ENCODE measurements at places on chromosomes 12 and 14.

DNA sequence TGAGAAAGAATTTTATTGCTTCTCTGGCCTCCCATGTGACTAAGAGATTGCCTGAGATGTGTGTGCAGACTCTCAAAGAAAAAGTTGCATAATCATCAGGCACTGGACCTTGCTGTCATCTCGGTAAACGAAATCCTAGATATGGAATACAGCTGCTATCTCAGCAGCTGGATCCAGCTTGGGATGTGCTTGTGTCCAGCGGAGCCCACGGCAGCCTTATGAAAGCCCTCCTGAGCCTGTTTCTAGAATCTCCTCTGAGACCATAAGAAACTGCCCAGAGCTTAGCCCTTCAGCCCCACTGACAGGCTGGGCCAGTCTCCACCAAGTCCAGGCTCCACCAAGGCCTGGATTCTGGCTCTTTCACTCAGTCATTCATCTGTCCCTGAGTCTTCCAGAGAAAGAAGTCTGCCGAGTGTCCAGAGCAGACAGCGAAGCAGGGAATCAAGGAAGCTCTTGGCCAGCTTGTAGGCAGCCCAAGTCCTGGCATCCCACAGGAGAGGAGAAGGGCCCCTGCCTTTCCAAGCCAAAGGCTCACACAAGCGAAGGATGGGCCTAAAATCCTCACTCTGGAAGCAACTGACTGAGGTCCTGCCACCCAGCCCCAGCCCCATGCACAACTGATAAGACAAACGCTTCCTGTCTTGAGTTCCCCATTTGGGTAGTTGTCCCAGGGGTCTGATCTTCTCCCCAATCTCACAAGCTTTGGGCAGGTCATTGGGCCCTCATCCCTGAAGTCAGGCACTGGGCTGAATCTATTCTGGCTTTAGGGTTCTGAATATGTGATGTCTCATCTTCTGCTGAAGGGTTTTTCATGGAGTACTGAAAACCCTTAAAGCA lies 97.8 kb downstream of the SEC23A start:
- no peaks in the 10 kb centered on the region for H3K36me3 ChIP-seq
- no peak overlapping the region for H3K4me3 ChIP-seq
- no peak overlapping the region for H3K27ac ChIP-seq
- no peak for DNase-seq
- H3K27me3 ChIP-seq: no peaks in the 10 kb centered on the region
- H3K4me1 ChIP-seq: peaks cover 2% of the 10 kb centered on the region

DNA sequence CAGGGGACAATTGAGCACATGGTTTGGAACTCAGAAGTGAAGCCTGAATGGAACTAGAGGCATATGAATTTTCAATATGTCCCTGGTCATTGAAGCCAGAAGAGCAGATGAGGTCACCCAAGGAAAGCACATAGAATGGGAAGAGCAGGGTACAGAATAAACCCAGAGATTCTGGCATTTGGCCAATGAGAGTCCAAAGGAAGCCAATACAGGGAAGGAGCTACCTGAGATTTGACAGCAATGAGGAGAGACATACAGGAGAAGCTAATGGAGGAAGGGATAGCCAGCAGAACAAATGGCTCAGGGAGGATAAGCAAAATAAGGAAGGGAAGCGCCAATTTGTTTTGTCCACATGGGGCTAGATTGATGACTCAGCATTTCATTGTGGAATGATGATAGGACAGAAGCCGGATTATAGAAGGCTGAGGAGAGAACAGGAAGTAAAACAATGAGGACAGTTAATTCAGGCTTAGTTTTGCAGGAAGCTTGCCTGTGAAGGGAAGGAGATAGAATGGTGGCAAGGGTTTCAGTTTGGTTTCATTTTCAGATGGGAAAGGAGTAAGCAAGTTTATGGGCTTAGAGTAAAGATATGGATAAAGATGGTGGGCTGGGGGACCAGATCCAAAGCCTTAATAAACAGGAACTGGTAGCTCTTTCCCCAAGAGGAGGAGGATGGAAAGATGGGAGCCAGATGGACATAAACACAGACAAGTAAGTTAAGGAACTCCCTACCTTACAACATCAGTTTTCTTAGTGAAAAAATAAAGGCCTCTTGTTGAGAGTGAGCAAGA lies 3.2 kb upstream of the SPTSSA start:
- no peak for DNase-seq
- H3K4me1 ChIP-seq: peaks cover 5% of the 10 kb centered on the region
- no peaks in the 10 kb centered on the region for H3K36me3 ChIP-seq
- H3K4me3 ChIP-seq: no peak overlapping the region
- no peak overlapping the region for H3K27ac ChIP-seq
- no peaks in the 10 kb centered on the region for H3K27me3 ChIP-seq

- H3K4me1 ChIP-seq: no peaks in the 10 kb centered on the region
- H3K36me3 ChIP-seq: no peaks in the 10 kb centered on the region
- DNase-seq: no peak
- no peak overlapping the region for H3K4me3 ChIP-seq
Observed at GRCh38 chr12:37565112-37565511, 751.5 kb upstream of the ALG10B start.

- no peaks in the 10 kb centered on the region for H3K4me1 ChIP-seq
- H3K4me3 ChIP-seq: no peak overlapping the region
- no peak overlapping the region for H3K27ac ChIP-seq
- no peaks in the 10 kb centered on the region for H3K36me3 ChIP-seq
Observed at GRCh38 chr14:34075042-34075744, 124.3 kb upstream of the EGLN3 start.

- no peak overlapping the region for H3K4me3 ChIP-seq
- H3K27ac ChIP-seq: no peak overlapping the region
- no peaks in the 10 kb centered on the region for H3K4me1 ChIP-seq
- no peaks in the 10 kb centered on the region for H3K27me3 ChIP-seq
Observed at GRCh38 chr12:90390947-90391346, 564.0 kb downstream of the CCER1 start.

DNA sequence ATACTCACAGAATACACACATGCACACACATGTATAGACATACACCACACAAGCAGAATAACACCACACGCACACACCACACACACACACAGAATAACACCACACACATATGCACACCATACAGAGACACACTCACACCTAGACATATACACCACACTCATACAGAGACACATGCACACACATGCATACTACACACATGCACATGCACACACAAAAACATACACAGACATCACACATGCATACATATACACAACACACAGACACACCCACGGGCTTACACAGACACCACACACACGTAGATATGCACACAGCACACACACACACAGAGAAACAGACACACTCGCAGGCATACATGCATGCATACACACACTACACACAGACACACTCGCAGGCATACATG lies 49.7 kb downstream of the NTF3 start:
- no peak for DNase-seq
- no peak overlapping the region for H3K27ac ChIP-seq
- H3K4me1 ChIP-seq: peaks cover 3% of the 10 kb centered on the region
- no peaks in the 10 kb centered on the region for H3K36me3 ChIP-seq
- H3K4me3 ChIP-seq: peak overlapping the region; percentile 5
- no peaks in the 10 kb centered on the region for H3K27me3 ChIP-seq

GRCh38 chr14:23095196-23096108 lies at the start of gene C14orf119:
Gene C14orf119 (plus strand): TSS chr14:23095505. CDS start chr14:23097659, 2,154 bp downstream.
- peaks cover 19% of the 10 kb centered on the region for H3K36me3 ChIP-seq
- DNase-seq: peak; percentile 100
- peaks cover 5% of the 10 kb centered on the region for H3K4me1 ChIP-seq
- H3K27me3 ChIP-seq: no peaks in the 10 kb centered on the region

GRCh38 chr12:1927051-1927680 lies 8.7 kb upstream of the CACNA2D4 start:
- H3K27me3 ChIP-seq: no peaks in the 10 kb centered on the region
- H3K4me3 ChIP-seq: no peak overlapping the region
- no peak for DNase-seq
- no peak overlapping the region for H3K27ac ChIP-seq
